ENCODE measurements at places on chromosomes 3 and 15.

DNA sequence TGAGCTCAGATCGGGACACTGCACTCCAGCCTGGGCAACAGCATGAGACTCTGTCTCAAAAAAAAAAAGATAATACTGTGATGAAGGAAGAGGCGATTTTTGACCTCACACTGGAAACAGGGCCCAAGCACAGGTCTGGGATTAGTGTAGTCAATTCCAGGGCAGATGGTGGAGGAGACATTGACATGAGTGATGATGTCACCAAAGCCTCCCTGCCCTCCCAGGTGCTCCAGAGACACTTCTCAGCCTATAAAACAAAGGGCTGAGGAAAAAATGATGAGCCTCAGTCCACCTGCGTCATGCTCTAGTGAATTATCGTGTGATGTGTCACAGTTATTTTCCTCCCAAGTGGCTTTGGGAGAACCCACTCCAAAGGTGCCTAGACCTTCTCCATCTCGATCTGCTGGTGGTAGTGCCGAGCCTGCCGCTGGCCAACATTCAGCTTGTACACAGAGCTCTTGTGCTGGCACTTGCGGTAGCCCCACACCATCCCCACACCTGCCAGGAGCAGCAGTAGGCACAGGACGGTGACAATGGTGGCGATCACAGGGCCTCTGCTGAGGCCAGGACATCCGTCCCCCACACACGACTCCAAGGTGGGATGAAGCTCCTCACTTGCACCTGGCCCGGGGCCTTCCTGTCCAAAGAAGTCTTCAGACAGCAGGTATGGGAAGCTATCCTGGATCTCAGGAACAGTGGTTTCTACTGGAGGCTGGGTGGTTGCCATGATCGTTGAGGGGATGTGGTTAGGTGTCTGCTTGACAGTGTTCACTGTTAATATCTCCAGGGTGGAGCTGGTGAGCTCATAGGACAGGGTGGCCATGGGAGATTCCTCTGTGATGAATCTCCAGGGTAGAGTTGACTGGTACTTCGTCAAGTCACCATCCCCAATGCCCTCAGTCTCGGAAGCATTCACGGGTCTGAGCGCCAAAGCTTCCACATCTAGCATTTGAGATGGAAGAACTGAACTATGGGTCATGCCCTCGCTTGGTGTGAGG lies 38.8 kb downstream of the CRTAP start:
- no peak for DNase-seq

GRCh38 chr15:38564557-38565286 lies at the start of gene RASGRP1:
Gene RASGRP1, minus strand, starts transcription at chr15:38564814. Its CDS starts 186 bp downstream, at chr15:38564628.
- peak; percentile 86 for DNase-seq

GRCh38 chr3:5889374-5889773 lies 701.9 kb downstream of the EDEM1 start:
- no peak for DNase-seq

DNA sequence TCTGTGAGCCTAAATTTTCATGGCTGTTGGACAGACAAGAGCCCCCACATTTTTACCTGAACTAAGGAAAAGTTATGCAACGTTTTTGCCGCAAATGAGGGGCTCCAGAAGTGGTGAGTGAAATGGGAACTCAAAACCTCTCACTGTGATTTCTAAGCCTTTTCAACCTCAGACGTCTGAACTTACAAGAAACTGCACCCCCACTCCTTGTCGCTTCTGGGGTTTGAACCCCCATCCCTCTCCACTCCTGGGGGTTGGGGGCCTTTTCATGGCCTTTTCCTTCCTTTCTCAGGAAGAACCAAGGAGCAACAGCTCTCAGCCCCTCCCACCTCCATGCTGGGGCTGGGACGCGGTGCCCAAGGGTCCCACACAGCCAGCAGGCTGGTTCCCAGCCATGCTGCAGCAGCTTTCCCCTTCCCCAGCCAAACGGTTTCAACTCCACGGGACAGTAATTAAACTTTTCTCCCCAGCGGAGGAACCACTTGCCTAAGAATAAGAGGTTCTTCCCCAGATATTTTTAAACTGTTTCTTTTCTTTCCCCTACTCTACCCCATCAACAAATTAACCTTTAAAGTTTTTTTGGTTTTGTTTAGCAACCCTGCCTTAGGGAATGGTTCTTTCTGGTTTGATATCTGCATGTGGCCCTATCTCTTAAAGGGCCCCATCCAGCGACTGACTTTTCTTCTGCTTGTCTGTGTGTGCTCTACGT lies 387.6 kb upstream of the CBLB start:
- DNase-seq, result no peak

- DNase-seq, result no peak
These were observed 755.2 kb downstream of the NR2F2 start for GRCh38 chr15:97085731-97086130.

DNA sequence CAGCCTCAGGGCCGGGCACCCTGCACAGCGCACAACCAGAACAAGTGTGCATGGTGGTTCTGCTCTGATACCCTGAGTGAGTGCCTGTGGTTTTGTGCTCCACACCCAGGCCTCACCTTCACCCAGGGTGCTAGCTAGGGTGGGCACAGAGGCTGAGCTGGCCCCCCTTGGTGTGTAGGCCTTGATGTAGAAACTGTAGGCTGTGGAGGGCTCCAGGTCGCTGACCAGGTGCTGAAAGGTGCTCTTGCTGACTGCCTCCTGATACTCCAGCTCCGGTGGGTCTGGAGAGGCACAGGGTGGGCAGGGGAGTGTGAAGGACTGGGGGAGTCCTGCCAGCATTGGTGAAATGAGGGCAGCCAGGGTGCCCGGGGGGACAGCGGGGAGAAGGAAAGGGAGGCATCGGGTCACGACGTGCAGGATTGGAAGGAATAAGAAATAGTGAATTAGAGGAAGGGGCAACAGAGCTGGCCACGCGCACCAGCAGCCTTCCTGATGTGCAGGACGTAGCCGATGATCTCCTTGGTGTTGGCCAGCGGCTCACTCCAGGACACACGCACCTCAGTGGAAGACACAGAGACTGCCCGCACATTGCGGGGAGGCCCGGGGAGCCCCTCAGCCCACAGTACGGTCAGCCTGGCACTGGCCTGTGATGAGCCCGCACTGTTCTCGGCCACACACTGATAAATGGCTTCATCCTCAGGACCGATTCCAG lies 26.6 kb downstream of the RNU5B-1 start:
- no peak for DNase-seq

DNA sequence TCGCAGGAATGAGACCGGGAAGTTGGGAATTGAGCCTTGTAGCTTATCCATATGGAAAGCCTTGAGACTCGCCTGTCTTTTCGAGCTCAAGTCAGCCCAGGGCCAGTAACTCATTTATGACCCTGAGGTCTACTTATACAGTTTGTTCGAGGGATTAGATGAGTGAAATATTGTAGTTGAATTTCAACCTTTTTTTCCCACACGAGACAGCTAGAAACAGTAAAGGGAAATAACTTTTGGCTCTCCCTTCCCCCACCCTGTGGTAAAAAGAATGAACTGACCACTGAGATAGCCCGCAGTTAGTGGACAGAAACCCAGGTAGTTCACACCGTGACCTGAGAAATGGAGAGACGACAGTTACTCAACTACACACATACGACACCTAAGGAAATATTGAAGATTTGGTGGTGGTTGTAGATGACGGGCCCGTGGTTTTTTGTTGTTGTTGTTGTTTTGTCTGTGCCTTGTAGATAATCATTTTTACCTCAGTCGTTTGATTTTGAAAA lies 841 bp downstream of the EIF3J start:
- no peak for DNase-seq

DNA sequence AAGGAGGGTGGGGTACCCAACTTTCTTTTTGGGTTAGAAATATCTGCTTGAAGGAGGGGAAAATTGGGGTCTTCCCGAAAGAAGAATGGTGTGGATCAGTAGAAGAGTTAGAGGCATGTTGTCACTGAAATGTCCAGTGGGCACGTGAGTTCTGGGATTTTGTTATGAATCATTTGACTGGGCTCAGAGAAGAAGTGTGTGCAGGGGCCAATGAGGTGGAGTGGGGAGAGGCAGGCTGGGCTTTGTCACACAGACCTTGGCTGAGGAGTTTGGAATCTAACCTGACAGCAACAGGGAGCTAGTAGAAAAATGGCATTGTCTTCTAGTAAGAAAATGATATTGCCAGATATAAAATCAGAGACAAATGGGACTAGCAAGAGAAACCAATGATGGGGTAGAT lies 436.8 kb downstream of the MFSD1 start:
- no peak for DNase-seq

GRCh38 chr15:74010929-74011540 lies 16.5 kb downstream of the PML start:
- DNase-seq, result no peak

DNA sequence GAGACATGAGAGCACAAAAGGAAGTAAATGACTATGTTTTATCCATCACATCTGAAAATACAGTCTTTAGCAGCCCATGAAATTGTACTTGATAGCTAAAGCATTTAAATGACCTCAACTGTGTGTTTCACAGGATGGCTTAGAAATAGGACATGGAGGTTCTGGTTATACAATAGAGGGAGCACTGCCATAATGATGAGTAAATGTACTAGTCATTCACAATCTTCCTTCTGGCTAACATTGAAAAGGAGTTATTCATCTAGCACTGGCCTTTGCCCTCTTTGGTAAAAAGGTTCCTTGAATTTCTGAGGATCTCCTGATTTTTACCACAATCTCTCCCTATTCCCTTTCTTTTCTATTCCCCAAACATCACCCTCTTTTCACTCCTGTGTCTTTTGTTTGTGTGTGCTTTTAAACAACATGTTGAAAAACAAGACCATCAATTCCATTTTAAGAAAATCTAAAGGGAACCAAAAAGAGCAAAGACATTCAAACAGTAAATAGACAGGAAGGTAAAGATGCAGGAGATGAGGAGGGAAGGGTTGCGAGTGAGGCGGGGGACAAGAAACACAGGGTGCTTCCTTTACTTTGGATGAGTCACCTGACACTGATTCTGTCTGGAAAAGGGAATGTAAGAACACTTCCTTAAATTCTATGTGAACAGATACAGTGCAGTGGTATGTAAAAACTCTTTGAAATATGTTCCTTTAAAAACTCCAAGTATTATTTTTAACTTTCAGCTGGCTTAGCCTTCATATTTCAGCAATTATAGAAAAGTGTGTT lies 619.0 kb downstream of the MECOM start:
- no peak for DNase-seq

DNA sequence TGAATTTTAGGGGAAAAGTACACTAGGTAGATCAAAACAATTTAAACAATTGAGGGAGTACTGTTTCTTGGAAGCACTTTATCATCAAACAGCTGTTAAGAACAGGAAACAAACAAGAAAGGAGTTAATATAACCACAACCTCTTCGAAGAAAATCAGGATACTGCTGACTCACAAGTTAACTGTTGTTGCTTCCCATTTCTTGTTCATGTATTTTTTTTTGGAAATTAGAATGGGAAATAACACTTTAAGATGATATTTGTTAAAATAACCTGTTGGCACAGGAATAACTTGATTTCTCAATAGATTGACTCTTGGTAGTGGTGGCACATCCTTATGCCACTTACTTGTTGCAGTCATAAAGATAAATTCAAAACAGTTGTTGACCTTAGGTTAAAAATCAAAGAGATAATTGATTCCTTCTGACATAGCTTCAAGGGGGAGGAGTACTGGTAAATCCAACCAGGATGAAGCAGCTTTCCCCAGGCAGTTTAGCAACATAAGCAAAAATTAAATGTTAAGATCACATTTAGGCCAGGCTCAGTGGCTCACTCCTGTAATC lies 3.3 kb downstream of the BNIP2 start:
- DNase-seq, result no peak

DNA sequence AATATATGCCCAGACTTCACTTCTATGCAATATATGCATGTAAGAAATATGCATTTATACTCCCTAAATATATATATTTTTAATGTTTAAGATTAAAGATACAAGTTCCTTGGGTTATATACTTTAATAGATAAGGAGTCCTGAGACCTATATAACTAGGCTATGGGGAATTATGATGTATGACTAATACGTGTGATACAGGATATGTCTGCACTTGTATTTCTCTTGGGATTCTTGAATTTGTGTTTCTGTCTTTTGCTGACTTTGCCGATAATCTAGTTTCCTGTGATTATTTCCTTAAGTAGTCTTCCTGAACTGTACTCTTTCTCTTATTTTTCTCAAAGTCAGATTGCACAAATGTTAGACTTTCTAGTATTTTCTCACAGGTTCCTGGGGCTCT lies 109.6 kb downstream of the PIK3CB start:
- no peak for DNase-seq

DNA sequence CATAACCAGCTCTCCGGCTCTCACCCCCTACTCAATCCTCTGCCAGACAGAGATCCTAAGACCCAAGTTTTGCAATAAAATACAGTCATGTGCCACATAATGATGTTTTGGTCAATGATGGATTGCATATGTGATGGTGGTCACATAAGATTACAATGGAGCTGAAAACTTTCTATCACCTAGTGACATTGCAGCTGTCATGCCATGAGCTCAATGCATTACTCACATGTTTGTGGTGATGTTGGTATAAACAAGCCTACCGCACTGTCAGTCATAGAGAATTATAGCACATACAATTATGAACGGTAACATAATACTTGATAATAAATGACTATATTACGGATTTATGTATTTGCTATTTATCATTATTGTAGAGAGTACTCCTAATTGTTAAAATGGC lies 26.9 kb upstream of the SAMMSON start:
- DNase-seq, result no peak

DNA sequence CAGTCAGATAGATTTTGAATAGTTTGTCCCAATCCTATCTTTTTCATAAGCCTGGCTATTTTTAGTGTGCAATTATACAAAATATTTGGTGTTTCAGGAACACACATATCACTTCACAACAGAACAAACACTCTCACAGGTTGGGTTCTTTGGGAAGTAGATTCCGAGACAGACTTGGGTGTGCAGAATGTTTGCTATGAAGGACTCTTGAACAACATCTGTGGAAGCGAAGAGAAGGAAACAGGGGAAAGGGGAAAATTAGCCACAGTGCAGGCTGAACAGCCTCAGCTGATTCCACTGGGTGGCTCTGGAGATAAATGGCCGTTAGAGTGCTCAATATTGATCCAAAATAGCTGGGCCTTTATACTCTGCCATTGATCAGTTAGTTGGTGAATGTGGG lies 61.8 kb downstream of the GUCA1C start:
- no peak for DNase-seq

DNA sequence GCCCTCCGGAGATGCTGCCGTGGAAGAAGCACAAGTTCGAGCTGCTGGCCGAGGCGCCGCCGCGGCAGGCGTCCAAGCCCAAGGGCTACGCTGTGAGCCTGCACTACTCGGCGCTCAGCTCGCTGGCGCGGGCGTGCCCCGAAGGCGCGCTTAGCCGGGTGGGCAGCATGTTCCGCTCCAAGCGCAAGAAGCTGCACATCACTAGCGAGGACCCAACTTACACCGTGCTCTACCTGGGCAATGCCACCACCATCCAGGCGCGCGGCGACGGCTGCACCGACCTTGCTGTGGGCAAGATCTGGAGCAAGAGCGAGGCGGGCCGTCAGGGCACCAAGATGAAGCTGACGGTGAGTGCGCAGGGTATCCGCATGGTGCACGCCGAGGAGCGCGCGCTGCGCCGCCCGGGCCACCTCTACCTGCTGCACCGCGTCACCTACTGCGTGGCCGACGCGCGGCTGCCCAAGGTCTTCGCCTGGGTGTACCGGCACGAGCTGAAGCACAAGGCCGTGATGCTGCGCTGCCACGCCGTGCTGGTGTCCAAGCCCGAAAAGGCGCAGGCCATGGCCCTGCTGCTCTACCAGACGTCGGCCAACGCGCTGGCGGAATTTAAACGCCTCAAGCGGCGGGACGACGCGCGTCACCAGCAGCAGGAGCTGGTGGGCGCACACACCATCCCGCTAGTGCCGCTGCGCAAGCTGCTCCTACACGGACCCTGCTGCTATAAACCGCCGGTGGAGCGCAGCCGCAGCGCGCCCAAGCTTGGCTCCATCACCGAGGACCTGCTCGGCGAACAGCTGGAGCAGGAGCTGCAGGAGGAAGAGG lies 1.3 kb downstream of the FAM43A start:
- peak; percentile 75 for DNase-seq
